NCI-H2171 (cell line): ENCODE measurements at places on chromosomes 6 and 20.

DNA sequence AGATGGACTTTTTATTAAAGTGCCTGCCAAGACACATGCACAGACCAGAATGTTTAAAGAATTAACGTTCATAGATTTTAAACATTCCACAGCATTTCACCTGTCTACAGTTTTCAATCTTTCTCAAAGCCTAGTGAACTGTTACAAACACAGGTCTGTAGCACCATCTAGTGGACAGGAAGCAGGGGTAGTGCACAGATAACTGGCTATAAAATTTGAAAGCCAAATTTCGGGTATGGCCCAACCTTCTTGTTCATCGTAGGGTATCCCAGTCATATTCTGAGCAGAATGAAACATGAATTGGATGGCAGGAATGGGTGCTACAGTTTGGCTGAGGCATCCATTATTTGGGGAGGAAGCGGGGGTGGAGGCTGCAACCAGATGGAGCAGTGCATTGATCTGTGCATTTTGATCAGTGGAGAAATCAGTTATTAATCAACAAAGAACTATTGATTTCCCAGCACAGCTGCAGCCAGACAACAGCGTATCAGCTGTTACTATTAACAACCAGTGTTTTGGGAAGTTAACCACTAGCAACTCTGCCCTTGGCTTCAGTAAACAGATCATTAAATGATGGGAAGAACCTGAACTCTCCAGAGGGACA, 56.1 kb upstream of the B3GAT2 start:
- DNase-seq, result peak; percentile 65

DNA sequence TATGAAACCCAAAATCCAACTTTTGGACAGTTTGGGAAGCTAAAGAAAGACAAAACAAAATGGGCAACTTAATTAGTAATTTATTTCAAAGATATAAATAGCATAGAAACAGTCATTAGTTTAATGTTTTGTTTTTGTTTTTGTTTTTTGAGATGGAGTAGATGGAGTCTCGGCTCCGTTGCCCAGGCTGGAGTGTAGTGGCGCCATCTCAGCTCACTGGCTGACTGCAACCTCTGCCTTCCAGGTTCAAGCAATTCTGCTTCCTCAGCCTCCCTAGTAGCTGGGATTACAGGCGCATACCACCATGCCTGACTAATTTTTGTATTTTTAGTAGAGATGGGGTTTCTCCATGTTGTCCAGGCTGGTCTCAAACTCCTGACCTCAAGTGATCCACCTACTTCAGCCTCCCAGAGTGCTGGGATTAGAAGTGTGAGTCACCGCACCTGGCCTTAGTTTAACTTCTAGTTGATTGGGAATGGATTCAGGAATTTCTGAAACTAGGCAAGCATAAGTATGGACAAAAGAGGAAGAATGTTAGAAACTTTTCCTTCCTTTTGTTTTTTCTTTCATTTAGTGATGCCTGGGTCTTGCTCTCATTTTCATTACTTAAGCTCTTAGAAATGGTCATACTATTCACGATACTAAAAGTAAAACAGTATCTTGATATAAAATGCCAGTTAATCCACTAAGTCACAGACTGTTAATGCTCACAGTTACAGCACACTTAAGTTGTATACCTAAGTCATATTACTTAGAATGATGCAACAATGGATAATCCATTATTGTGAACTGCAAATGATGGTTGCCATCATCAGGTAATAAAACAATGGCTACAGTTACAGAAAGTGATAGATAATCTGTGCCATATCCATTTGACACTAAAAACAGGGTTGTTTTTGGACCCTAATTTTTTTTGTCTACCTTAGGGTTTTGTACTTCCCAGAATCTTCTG, 8.2 kb downstream of the SENP6 start:
- no peak for DNase-seq

DNA sequence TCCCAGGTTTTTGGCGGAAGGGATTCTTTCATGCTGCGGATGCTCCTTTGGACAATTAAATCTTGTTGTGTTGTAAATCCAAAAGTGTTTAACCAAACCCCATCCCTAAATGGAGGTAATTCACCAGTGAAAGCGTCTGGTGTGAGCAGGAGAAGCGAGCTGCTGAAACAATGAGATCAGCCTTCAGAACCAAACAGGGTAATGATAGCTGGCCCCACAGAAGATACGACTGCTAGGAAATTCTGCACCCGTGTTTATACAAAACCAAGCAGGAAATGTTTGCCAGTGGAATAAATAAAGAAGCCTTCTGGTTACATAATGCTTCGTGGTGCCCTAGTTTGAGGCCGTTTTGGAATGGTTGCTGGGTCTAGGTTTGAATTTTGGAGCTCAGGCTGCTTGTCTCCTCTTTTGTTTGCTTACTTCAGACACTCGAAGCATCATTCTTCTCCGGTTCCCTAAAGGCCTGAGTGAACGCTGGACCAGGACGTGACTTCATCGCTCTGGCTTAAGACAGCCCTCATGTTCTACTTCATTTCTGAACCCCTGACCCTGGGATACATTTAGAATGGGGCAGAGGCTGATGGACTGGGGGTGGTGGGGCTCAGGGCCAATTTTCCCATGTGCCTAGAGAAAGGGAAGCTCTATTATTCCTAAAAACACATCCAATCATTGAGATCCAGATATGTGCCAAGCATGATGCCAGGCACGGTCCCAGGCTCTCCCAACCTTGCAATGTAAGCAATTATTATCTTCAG, 61.6 kb upstream of the JAG1 start:
- no peak for DNase-seq

DNA sequence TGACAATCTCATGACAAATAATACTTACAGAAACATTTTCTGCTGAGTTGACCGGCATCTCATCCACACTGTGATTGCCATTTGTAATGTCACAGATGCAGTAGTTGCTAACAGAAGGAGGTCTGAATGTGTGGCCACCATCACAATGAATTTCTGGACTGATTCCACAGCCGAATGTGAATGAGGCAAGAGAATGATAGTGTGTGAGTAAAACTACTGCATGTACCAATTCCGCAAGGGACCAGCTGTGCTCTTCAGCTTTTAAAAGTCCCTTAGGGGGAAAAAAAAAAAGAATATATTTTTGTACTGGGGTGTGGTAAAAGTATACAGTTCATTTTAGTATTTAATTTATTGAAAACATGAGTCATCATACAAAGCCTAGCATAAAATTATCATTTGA, 96.2 kb downstream of the SESN1 start:
- no peak for DNase-seq
